ENCODE measurements at places on chromosomes 11 and 22.

GRCh38 chr11:34380696-34381095 is 22.9 kb upstream of the ABTB2 start:
- peak; percentile 86 for DNase-seq

DNA sequence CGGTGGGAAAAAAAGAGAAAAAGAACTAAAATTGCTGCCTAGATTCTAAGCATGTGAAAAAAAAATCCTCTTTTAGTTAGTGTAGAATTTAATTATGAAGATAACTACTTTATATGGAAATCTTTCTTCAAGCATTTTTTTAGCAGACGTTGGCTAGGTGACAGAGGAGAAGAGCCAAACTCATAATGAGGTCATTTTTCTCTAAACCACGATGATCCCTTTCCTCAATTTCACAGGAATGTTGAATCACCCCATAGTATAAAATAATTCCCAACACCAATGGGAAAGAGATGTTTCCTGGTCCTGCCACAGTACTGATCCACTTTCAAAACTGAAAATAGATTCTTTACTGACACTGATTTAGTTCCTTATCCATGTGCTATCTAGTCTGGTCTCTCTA is 319.8 kb downstream of the DLG2 start:
- DNase-seq: peak; percentile 75

GRCh38 chr22:45292731-45293442 is 8.1 kb downstream of the UPK3A start:
- DNase-seq: no peak

- DNase-seq: no peak
Measured at GRCh38 chr11:112366012-112366411, 105.4 kb upstream of the PLET1 start.

DNA sequence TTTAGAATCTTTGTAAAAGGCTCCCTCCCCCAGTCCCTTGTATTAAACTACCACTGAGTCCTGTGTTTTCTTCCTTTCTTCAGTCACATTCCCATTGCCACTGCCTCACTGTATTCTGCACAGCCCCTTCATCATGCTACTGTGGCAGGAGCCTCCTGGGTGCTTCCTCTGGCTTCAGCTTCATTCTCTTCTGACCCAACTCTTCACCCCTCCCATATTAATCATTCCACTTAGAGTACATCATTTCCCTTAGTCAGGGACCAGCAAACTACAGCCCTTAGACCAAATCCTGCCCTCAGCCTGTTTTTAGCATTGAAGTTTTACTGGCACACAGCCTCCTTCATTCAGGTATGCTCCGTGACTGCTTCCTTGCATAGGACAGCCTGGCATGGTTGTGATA is 127.7 kb upstream of the MTNR1B start:
- peak; percentile 45 for DNase-seq

DNA sequence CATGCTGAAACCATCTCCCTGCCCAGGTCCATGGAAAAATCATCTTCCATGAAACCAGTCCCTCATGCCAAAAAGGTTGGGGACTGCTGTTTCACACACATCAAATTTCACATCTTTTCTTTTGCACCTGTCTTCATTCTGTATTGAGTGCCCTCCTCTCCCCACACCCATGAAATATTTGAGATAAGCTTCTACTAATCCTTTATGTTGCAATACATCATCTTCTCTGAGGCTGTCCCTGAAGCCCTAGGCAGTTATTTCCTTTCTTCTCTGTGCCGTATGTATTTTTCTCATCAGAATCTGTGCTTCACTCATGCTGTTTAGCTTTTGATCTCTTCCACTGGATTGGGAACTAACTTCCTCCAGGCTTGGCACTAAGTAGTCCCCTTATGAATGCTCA is 40.0 kb upstream of the RRM1 start:
- DNase-seq: no peak

DNA sequence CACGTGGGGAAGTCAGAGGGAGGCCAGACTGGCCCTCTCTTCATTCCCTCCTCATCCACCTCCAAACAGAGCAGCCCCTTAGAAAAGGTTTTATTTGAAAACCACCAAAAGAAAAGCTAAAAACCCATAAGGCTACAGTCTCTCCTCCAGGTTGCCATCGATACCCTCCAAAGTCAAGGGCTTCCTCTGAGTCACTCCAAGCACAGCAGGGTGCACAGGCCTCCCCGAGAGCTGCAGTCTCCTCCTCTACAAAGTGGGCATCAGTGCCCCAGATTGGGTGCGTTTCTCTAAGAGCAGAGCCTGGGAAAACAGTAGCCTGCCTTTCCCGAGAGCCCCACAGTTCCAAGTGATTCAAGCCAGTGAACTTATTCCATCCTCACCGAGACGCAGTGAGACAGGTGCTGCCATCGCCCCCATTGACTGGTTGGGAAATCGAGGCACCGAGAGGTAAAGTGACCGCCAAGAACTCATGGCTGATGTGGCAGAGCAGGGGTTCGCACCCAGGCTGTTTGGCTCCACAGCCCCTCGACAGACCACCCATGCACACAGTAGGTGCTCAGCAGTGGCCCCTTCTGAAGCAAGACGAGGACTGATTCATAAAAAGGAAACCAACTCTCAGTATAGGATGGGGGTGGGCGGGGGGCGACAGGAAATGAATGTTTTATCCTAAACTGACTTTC is 91.7 kb upstream of the SHISAL1 start:
- no peak for DNase-seq

- DNase-seq: no peak
Measured at GRCh38 chr11:69908511-69909220, 89.5 kb upstream of the FGF3 start.

- peak; percentile 43 for DNase-seq
Measured at GRCh38 chr11:28400331-28401100, 292.3 kb downstream of the METTL15 start.

DNA sequence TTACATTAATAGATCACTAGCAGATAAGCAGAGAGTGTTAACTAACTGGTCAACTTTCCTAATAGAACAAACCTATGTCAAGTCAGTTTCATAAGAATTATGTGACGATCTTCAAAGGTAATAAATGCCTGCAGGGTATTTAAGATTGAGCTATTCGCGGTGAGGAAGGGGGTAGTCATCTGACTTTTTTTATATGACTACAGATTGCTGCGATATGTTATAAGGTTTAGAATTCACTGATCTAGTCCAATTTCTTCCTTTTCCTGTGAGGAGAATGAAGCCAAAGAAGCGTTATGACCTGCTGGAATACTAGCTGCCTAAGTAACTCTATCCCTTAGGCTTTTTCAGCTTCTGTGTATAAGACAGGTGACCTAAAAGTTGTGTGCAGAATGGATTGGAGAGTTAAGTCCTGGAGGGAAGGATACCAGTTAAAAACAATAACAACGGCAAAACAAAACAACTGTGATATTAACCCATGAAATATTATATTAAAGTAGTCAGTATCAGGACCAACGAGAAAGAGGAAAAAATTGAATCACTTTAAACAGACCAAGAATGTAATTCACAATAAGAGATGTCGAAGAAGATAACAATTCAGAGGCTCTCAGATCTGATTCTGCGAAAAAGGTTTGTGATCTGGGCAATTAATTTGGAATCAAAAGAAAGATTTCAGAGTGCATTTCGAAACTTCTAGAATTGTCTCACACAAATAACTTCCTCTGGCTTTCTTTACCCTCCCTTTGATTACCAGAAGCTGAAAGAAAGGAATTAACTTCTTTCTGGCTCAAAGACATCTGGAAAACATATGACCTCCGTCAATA is 630 bp downstream of the CASP4 start:
- DNase-seq: peak; percentile 2

DNA sequence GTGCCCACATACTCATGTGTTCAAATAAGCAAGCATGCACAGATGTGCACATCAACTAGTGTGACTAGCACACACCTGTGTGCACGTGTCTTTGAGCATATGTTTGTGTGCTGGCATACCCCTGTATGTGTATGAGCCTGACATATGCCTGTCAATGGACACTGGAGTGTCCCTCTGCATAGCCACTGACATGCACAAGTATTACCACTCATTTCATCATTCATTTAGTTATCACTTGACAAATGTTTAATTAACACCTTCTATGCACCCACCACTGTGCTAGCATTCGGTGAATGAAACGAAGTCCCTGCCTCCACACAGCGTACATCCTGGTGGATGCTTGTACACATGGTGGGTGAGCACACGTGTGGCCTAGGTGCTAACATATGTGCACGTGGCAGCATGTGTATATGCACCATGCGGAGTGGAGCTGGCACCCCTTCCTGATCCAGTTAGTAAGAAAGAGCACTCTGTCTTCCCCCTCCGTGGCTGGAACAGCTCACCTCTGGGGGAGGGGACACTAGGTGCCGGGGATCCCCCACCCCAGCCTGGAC is 112.0 kb downstream of the CHST1 start:
- no peak for DNase-seq

DNA sequence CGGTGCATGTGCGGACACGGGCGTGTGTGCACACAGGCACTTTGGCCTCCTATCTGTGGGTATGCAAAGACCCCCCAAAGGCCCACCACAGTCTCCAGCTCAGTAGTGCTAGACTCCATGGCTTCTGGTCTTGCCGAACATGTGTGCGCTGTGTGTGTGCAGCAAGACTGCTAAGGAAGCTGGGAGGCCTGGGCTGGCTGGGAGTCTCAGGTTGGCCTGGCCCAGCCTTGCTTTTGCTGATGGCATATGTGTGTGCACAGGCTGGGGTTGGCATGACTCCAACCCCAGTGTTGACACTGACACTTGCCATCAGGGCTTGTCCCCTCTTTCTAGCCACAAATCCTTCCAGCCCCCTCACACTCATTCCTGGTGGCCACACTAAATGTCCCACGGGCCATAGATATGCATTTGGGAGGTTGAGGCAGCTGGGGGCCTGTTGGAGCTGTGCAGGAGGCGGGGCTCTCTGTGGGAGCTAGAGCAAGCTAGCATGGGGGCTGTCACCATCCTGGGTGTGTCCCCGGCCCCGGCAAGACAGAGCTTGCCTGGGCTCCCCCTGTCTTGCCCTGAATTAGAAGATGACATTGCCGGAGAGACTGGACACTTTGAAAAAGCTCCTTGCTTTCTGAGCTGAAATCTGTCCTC is 60.9 kb upstream of the NECTIN1 start:
- DNase-seq: no peak

- peak; percentile 59 for DNase-seq
Measured at GRCh38 chr11:34243600-34244464, 114.0 kb downstream of the ABTB2 start.

GRCh38 chr11:68043029-68043348 is 4.2 kb downstream of the TCIRG1 start:
- no peak for DNase-seq

GRCh38 chr22:40560551-40560950 is 76.0 kb downstream of the MRTFA start:
- DNase-seq: peak; percentile 74

GRCh38 chr11:111259896-111260295 is 14.4 kb downstream of the POU2AF2 start:
- DNase-seq: peak; percentile 36

- DNase-seq: no peak
Measured at GRCh38 chr11:66849501-66850234, 6.4 kb downstream of the RCE1 start.

- no peak for DNase-seq
Measured at GRCh38 chr11:125175896-125176575, 11.5 kb downstream of the PKNOX2 start.

DNA sequence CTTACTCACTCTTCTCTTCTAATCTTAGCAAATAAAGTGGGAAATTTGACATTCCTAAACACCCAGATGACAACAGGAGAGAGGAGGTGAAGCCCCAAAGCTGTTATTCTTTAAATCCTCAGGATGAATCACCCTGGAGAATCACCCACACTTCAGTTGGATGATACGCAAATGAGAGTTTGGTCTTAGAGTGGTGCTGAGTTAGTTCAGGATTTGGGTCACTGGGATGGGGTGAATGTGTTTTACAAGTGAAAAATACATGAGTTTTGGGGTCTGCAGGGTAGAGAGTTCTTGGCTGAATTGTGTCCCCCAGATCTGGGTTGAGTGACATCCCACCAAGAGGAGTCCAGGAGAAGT is 117.2 kb downstream of the GGTLC2 start:
- DNase-seq: no peak

- DNase-seq: no peak
Measured at GRCh38 chr11:129694966-129695365, 120.7 kb upstream of the TMEM45B start.

All from fibroblast of skin of abdomen (primary cell).